ENCODE measurements at places on chromosomes 2 and 18.

DNA sequence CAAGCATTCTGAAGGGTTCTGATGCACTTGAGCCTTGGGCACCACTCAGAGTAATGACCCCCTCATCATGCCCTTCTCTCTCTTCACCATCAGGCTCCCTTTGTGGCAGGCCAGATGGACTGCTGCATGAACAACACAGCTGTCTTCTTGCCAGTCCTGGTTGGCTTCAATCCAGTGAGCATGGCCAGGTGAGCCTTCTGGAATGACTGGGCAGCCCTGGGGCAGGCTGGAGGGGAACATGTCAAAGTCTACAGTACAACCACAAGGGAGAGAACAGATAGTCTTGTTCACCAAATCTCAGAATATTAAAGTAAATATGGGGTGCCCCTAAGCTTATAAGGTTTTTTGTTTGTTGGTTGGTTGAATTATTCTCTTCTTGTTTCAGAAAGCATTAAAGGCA lies 4.4 kb downstream of the GCKR start:
- DNase-seq: no peak

DNA sequence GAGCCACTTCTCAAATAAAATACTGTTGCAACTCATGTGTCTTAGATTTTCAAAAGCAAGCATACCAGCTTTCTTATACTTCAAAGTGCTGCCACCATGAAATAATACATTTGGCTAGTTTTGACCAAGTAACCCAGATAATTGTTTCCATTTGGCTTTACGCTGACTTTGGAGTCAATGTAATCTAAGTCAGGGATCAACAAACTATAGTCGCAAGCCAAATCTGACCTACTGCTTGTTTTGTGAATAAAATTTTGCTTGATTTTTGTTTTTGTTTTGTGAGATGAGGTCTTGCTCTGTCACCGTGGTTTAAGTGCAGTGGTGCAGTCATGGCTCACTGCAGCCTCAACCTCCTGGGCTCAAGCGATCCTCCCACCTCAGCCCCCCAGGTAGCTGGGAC lies 65.0 kb downstream of the OXER1 start:
- DNase-seq: no peak

GRCh38 chr2:25375371-25375988 lies 33.8 kb upstream of the DNMT3A start:
- no peak for DNase-seq

GRCh38 chr2:146978577-146979555 lies 866.0 kb upstream of the ACVR2A start:
- DNase-seq: no peak

- no peak for DNase-seq
Measured at GRCh38 chr18:74831571-74832250, 234.0 kb downstream of the ZNF407 start.

- DNase-seq: no peak
Measured at GRCh38 chr2:48482769-48483168, 47.2 kb upstream of the STON1 start.

DNA sequence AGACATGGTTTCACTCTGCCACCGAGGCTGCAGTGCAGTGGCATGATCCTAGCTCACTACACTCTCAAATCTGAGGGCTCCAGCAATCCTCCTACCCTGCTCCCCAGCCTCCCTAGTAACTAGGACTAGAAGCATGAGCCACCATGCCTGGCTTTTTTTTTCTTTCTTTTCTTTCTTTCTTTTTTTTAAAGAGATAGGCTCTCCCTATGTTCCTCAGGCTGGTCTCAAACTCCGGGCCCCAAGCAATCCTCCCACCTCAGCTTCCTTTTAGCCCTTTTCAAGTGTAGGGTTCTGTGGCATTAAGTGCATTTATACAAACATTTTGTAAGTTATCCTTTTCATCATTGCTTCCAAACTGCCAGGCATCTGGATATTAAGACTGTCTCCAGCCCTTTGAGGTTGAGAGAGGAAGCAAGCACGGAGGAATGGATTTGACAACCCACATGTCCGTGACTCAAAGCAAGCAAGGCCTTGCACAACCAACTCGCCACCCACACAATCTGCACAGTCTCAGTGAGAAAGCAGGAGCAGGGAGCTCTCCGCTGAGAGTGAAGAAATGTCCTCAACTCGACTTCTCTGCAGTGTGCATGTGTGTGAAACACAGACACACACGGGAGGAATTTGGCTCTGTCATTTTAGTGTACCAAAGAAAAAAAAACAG lies 65.6 kb downstream of the ATP8B1 start:
- DNase-seq: peak; percentile 90

DNA sequence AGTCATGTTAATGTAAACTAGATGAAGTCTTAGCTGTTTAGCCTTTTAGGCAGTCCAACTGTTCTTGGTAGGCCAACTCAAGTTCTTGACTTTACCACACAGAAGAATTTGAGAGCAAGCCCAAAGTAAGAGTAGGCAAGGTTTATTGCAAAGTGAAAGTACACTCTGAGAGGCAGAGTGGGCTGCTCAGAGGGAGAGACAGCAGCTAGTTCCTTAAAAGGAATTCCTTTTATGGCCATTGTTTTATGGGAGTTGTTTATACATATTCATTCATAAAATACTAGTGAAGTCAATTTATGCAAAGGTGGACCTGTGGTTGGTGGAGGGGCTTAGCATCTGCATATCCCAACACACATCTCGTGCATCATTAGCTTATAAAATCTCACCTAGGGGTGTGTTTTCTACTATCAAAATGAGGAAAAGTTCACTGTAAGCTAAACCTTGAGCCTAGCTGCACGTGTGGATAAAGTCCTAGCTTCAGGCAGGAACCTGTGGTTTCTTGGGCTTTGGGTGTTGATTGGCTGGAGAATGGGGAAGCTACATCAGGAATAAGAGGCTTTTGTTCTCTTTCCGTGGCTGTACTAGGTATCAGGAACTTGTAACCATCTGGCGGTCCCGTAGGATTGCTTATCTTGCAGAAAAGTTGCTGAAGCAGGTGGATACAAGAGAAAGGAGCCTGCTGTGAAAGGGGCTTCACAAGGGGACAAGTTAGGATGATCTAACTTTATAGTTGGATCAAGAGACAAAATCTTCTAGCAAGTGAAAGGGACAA lies 110.4 kb upstream of the GULP1 start:
- no peak for DNase-seq

GRCh38 chr2:241288324-241288888 lies 27.1 kb downstream of the HDLBP start:
- DNase-seq: no peak

DNA sequence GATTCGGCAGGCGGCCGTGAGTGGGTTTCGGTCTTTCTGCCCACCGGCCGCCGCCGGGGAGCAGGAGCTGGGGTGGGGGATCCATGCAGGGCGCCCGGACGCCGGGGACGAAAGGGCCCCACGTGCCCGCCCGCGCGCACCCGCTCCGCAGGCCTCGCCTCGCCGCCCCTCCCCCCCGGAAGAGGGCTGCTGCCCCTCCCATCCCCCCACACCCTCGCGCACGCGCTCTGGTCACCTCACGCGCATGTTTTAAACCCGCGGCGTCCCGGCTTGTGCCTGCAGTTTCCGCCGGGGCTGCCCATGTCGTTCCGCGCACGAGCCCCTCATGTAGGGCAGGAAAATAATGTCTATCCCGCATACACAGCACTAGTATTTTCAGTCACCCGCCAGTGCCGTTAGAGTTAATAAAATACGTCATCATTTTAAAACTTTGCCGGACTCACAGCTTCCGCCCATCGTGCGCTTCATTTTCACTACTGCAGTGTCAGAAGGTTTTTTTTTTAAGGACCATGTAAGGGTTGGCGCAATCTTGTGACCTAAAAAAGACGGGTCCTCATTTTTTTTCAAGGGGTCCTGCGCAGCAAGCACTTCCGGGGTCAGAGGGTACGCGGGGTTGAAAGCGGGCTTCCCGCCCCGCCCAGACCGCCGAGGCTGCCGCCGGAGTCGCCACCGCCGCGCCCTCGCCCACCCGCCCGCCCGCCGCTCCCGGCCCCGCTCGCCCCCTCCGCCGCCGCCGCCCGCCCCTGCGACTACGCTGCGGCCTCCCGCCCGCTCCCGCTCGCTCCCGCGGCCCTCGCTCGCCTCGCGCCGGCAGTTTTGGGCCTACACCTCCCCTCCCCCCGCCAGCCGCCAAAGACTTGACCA lies at the start of gene PCBP1:
Gene PCBP1, plus strand, starts transcription at position 640 of the 864 bp plus-strand sequence. CDS start 267 bp downstream, outside the sequence.
- peak; percentile 95 for DNase-seq

- DNase-seq: no peak
Measured at GRCh38 chr2:159206736-159207380, 79.6 kb downstream of the WDSUB1 start.

- DNase-seq: no peak
Measured at GRCh38 chr2:190896477-190896876, 15.9 kb downstream of the GLS start.

GRCh38 chr18:74255131-74255616 lies 36.6 kb downstream of the CYB5A start:
- no peak for DNase-seq

- no peak for DNase-seq
Measured at GRCh38 chr2:241208058-241208457, 19.6 kb downstream of the ANO7 start.

DNA sequence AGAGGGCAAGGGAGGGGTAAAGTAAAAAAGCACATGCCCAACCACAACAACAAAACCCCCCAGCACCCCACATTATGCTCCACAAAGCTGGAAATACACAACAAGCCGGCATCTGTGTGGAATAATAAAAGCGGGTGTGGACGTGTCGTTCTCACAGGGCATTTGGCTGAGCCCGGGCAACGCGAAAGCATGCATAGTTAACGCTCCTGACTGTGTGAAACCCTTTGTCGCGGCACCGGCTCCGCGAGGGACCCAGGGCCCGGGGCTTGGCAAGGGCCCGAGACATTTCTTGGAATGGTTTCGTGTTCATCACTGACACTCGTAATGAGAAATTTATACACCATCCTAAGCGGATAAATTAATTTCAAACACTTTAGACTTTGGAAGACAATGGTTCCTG lies 165.6 kb downstream of the INHBB start:
- no peak for DNase-seq

DNA sequence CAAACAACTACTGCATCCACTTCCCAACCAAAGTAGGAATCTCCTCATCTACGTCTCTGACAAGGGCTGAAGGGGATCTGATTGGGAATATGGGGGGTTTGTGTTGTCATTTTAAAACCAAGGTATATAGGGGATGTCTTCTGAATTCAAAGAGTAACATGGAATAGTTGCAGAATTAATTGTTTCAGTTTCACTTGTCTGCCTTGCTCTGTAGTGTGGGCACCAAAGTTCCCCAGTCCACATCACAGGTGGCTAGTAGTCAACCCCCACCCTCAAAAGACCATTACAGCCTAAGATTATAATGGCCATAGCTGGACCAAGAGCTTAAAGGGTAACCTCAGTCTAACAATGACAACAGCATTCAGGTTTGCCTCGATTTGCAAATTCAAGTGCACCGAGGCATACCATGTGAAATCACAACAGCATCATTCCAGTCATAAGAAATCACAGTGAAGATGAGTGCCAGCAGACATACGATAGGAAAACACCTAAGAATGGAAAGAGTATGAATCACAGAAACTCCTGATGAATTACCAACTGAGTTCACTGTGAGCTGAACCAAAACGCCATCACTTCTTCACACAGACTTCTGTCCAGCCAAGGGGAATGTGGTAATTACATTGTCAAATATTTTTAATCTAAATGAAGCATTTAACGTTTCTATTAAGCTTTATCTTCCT lies 52.4 kb downstream of the MYO5B start:
- no peak for DNase-seq

- DNase-seq: no peak
Measured at GRCh38 chr18:48835745-48836170, 115.0 kb downstream of the SMAD7 start.

- no peak for DNase-seq
Measured at GRCh38 chr18:27712066-27712465, 464.9 kb downstream of the CDH2 start.

DNA sequence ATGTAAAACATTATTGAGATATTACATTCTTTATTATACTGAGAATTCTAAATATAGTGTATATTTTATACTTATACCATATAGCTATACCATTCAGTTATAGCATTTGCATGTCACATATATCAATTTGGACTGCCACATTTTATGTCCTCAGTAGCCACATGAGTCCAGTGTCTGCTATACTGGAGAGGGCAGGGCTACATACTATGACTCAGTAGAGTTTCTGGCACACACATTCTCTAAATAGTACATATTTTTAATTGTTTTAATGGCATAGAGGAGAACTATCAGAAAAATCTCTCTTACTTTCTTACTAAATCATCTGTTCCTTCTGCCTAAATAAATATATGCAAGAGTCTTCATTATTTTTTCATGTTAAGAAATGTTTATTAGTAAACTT lies 55.4 kb upstream of the COL5A2 start:
- no peak for DNase-seq

- no peak for DNase-seq
Measured at GRCh38 chr18:79485788-79486355, 90.1 kb downstream of the NFATC1 start.

DNA sequence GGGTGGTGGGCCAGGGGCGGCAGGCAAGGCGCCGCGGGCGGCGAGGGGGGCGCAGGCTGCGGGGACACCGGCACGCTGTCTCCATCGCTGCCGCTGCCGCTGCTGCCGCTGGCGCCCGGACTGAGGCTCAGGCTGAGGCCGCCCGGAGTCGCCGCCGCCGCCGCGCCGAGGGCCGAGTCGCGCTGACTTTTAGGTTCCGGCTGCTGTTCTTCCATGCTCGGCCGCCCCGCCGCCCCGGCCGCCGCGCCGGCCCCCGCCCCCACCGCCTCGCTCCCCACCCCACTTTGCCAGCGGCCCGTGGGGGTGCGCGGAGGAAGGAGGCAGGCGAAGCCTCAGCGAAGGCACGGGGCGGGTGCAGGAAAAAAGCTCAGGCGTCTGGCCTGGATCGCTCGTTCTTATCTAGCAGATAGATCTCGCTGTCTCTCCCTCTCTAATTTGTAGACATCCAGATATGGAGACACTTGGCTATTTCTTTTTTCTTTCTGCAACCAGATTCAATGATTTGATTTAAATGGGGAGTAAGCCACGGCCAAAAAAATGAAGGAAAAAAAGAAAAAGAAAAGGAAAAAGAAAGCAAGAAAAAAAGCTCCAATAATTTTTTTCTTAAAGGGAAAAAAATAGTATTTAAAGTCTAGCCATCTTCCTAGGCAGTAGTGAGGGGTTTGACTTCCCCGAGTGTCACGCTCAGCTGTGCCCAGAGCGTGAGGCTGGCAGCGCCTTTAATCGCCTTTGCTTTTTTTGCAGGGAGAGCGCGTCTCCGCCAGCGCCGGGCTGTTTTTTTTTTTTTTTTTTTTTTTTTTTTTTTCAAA lies at the start of gene EN1:
Gene EN1, minus strand, starts transcription at position 696 of the 809 bp plus-strand sequence. Its CDS starts 481 bp downstream, at position 215.
- DNase-seq: no peak

DNA sequence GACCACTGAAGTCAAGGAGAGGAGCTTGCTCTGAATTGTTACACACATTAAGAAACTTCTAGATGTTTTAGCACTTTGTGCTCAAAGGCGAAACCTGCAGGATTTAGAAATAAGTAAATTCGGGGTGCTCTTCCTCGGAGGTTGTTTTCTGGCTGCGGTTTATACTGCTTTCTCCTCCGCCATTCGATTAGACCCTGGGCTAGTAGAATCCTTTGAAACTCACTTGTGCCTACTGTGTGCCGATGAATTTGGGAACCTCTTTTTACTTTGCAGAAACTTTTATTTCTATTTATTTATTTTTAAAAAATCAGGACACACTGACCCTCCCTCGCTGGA lies 3.5 kb downstream of the MEIS1 start:
- DNase-seq: no peak
